ENCODE measurements at places on chromosomes 16 and 17. TPM values are rescaled to one million over a fixed set of nuclear protein-coding genes. Genes with fewer than 3 reads are reported as not detected.
A peak's percentile ranks its signal among the peaks of the same experiment; 100 is the strongest.

DNA sequence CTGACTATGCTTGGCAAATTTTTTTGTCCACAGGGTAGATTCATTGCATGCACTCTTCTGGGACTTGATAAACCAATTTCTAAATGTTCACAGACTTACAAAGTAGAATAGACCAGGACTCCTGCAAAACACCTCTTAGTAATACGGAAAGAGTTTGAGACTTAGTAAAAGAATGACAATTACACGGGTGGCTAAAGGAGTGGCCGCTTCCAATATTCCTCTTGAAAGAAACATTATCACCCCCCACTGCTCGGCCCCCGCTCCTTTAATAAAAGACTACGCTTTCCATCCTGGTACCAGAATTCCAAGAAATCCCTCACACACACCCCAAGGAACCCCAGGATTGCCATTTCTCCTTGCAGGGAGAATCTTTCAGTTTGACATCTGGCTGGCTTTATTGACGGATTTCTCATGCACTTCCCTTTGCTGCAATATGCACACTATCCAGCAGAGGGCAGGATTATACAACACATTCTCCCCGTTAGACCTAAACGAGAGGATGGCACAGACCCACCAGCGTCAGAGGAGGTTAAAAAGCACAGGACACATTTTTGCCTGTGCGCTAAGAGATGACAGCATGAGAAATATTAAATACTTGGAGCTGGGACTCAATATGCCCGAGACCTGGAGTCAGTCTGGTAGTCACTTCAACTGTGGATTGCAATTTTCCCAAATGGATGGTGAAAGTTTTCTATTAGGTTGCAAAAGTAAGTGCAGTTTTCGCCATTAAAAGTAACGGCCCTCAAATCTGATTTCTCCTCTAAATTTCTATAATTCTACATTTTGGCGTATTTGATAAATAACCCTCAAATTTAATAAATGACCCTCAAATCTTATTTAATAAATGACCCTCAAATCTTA, 46.6 kb upstream of the NUDT7 start:
- no peaks in the 10 kb centered on the region for H3K27me3 ChIP-seq
- H3K36me3 ChIP-seq = no peaks in the 10 kb centered on the region
- H3K4me3 ChIP-seq = no peak overlapping the region

GRCh38 chr16:88349903-88350900, 32.6 kb upstream of the ZNF469 start:
- H3K27ac ChIP-seq = no peak overlapping the region
- no peak for DNase-seq
- no peaks in the 10 kb centered on the region for H3K36me3 ChIP-seq
- no peaks in the 10 kb centered on the region for H3K27me3 ChIP-seq
- no peak overlapping the region for H3K4me3 ChIP-seq

Gene METTL16
- 36.6 TPM for total RNA-seq

Gene ZFPM1
- total RNA-seq = 19.0 TPM

GRCh38 chr17:72860778-72861177, 231.7 kb downstream of the SLC39A11 start:
- DNase-seq = no peak
- no peaks in the 10 kb centered on the region for H3K4me1 ChIP-seq
- no peaks in the 10 kb centered on the region for H3K36me3 ChIP-seq
- H3K27me3 ChIP-seq = no peaks in the 10 kb centered on the region
- H3K27ac ChIP-seq = no peak overlapping the region

Gene SLC13A2
- total RNA-seq = not detected

DNA sequence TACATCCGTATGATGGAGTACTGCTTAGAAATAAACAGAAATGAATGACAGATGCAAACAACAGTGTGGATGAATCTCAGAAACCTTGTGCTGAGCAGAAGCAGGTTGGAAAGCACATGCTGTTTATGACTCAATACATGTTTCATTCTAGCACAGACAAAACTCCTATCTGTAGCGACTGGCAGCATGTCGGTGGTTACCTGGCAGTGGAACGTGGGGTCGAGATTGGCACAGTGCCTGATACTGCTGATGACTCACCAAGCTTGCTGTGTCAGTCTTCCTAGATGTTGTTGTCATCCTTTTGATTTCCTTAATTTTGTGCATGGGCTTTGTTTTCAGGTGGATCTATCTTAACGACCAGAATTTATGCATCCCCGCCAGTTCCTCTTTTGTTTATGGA, 62.1 kb downstream of the GAN start:
- no peak for DNase-seq
- peaks cover 17% of the 10 kb centered on the region for H3K36me3 ChIP-seq
- no peaks in the 10 kb centered on the region for H3K27me3 ChIP-seq
- H3K4me3 ChIP-seq = no peak overlapping the region
- peaks cover 5% of the 10 kb centered on the region for H3K4me1 ChIP-seq

Gene TK1
- 93.1 TPM for total RNA-seq

GRCh38 chr17:19937522-19937921, 40.1 kb downstream of the AKAP10 start:
- H3K4me1 ChIP-seq = peaks cover 5% of the 10 kb centered on the region
- H3K36me3 ChIP-seq = peaks cover 22% of the 10 kb centered on the region
- H3K27ac ChIP-seq = no peak overlapping the region
- H3K27me3 ChIP-seq = no peaks in the 10 kb centered on the region
- DNase-seq = no peak

DNA sequence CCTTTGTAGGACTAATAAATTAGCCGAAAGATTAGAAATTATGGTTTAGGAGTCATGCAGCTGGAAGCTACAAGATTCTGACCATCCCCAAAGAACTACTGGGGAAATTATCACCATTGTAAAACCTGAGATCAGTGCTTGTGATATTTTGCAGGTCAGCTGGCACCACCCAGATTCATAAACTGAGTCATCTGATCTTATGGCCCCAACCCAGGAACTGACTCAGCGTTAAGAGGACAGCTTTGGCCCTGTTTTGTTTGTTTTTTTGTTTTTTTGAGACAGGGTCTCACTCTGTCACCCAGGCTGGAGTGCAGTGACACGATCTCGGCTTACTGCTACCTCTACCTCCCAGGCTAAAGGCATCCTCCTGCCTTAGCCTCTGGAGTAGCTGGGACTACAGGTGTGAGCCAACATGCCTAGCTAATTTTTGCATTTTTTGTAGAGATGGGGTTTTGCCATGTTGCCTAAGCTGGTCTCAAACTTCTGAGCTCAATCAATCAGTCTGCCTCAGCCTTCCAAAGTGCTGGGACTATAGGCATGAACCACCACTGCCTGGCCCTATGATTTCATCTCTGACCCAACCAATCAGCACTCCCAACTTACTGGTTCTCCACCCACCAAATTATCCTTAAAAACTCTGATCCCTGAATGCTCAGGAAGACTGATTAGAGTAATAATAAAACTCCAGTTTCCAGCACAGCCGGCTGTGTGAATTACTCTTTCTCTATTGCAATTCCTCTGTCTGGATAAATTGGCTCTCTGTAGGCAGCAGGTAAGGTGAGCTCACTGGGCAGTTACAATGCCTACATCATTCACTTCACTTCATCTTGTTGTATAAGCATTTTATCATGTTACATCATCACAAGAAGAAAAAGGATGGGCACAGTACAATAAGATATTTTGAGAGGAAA, 79.4 kb upstream of the KSR1 start:
- H3K36me3 ChIP-seq = no peaks in the 10 kb centered on the region
- peaks cover 3% of the 10 kb centered on the region for H3K4me1 ChIP-seq
- H3K27ac ChIP-seq = no peak overlapping the region
- no peak for DNase-seq
- H3K27me3 ChIP-seq = peaks cover 30% of the 10 kb centered on the region

DNA sequence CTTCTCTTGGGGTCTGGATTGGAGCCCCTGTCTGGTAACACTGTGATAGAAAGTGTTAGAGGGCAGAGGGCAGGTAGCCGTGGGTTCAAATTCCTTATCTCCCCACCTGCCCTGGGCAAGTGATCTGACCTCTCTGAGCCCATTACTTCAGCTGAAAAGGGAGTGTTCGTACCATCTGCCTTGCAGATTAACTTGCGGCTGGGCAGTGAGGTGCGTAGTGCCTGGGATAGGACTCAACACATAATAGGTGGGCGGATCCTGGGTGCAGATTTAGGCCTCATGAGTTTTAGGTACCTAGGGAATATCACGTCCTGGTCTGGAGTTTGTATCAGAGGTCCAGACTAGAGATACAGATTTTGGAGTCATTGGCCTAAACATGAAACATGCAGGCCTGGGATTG, 329.6 kb downstream of the CPPED1 start:
- H3K27me3 ChIP-seq = no peaks in the 10 kb centered on the region
- no peak overlapping the region for H3K4me3 ChIP-seq
- H3K4me1 ChIP-seq = no peaks in the 10 kb centered on the region
- no peak overlapping the region for H3K27ac ChIP-seq
- no peak for DNase-seq

DNA sequence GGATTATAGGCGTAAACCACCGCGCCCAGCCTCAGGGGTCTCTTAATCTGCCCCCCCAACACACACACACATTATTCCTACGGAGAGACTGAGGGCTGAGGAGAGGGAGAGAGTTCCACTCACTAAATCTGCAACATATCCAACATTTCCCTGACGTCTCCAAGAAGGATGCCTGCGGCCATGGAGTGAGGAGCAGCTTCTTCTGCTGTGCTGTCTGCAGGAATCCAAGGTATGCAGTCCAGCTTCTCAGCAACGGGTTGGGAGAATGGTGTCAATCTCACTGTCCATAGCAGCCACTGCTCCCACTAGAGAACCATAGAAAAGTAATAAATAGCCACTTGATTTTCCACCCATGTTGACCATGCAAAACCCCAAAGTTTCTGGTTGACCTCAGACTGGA, 5.1 kb upstream of the PLXDC1 start:
- H3K36me3 ChIP-seq = peaks cover 3% of the 10 kb centered on the region
- H3K4me1 ChIP-seq = peaks cover 23% of the 10 kb centered on the region
- no peak for DNase-seq

GRCh38 chr17:75147878-75148546, 6.3 kb downstream of the JPT1 start:
- H3K27ac ChIP-seq = peak overlapping the region; percentile 45
- H3K36me3 ChIP-seq = peaks cover 44% of the 10 kb centered on the region
- H3K4me3 ChIP-seq = no peak overlapping the region
- H3K4me1 ChIP-seq = peaks cover 23% of the 10 kb centered on the region
- peak; percentile 4 for DNase-seq

Gene FAM171A2
- 0.37 TPM for total RNA-seq

DNA sequence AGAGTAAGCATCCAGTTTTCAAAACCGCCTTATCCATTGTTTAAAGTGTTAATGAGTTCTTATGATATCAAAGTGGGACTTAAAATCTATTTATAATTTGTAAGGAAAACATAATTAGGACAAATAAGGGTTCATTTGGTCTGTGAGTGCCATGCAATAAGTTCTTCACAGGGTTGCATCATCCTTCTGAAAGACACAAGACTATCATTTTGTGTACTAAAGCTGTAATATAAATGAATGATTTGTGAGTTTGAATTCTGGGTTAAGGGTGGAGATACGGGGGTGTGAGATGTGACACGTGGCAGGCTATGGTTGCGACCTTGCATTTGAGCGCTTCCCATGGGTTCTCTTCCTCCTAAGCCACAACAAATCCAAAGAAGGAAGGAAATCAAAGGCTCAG, 6.8 kb downstream of the GAN start:
- no peak overlapping the region for H3K4me3 ChIP-seq
- peaks cover 1% of the 10 kb centered on the region for H3K27me3 ChIP-seq
- no peak overlapping the region for H3K27ac ChIP-seq
- peaks cover 5% of the 10 kb centered on the region for H3K36me3 ChIP-seq

GRCh38 chr16:68217506-68217905, 18.4 kb downstream of the ESRP2 start:
- H3K27ac ChIP-seq = peak overlapping the region; percentile 35
- DNase-seq = no peak
- no peaks in the 10 kb centered on the region for H3K27me3 ChIP-seq
- peaks cover 9% of the 10 kb centered on the region for H3K4me1 ChIP-seq
- no peak overlapping the region for H3K4me3 ChIP-seq

- H3K27me3 ChIP-seq = no peaks in the 10 kb centered on the region
- peaks cover 15% of the 10 kb centered on the region for H3K36me3 ChIP-seq
- H3K4me3 ChIP-seq = no peak overlapping the region
- H3K4me1 ChIP-seq = peaks cover 2% of the 10 kb centered on the region
Measured at GRCh38 chr17:45628019-45628418, 137.5 kb upstream of the PLEKHM1 start.

DNA sequence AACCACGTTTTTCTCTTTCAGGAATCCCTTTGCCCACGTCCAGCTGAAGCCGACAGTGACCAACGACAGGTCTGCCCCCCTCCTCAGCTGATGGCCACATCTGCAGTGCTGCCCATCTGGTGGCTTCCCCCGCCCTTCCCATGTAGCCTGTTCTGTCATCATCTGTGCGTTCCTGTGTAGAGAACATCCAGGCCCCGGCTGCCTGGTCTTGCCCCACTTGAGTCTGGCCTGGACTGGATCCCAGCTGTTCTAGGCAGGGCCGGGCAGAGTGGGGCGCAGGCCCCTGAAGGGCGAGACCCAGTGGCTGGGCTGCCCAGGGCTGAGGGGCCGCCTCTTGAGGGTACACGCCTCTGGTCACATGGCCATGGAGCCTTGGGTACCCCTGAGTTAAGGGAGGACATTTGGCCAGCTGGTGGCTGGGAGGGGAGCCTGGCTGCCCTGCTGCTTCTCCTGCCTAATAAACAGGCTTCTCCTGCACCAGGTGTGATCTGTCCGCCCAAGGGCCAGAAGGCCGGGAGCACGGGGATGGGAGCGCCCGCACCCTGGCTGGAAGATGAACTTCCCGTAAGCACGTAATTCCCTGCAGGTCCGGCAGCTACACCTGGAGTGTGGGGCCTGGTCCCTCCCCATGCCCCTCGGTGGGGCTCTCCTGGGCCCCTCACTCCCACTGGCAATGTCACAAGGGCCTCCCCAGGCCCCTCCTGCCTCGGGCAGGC, 49.4 kb upstream of the PVALEF start:
- no peaks in the 10 kb centered on the region for H3K4me1 ChIP-seq
- H3K36me3 ChIP-seq = no peaks in the 10 kb centered on the region
- H3K4me3 ChIP-seq = no peak overlapping the region
- no peaks in the 10 kb centered on the region for H3K27me3 ChIP-seq
- no peak for DNase-seq

Gene UNC13D
- 221 TPM for total RNA-seq

DNA sequence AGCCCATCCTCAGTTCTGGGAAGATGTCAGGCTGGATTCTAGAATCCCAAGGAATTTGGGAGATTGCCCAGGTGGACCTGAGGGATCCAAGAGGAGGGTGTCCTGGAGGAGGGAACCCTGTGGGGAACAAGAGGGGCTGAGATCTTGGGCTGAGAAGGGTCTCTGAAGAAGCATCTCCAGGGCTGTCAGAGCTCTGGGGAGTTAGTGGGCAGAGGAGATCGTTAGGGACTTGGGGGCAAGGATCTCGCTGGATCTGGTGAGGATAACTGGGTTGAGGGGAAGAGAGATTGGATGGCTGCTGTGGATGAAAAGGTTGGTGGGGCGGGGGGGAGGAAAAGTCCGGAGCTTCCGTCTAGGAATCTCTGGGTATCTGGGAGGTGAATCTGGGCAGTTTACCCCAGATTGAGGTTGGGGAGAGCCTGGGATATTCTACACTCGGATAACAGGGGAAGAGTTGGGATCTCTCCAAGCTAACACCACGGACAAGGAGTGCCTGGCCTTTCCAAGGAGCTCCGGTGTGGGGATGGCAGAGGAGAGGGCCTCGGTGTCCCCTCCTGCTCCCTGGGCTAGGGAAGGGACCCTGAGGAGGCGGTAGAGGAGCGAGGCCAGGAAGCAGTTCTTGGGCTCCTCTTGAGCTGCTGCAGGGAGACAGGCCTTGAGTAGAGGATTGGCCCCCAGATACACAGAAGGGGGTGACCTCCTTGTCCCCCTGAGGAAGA, 1.7 kb downstream of the FBXL19 start:
- H3K36me3 ChIP-seq = no peaks in the 10 kb centered on the region
- no peak overlapping the region for H3K27ac ChIP-seq
- peak overlapping the region; percentile 79 for H3K4me3 ChIP-seq
- peaks cover 26% of the 10 kb centered on the region for H3K4me1 ChIP-seq
- no peak for DNase-seq

Gene CNTNAP4
- total RNA-seq = not detected

Gene RCVRN
- total RNA-seq = not detected

All from activated naive CD8-positive, alpha-beta T cell treated with anti-CD3 and anti-CD28 coated beads, Interleukin-2, amount 10 ng/mL, durations not matched to agents 7 days and 5 days (primary cell).